Hypothalamus (tissue), 51 donors: ENCODE measurements at places on chromosomes 4 and X.
A peak's percentile ranks its signal among the peaks of the same experiment; 100 is the strongest.

GRCh38 chr4:100076753-100077152 lies 113.5 kb downstream of the DDIT4L start:
- no peak for DNase-seq

DNA sequence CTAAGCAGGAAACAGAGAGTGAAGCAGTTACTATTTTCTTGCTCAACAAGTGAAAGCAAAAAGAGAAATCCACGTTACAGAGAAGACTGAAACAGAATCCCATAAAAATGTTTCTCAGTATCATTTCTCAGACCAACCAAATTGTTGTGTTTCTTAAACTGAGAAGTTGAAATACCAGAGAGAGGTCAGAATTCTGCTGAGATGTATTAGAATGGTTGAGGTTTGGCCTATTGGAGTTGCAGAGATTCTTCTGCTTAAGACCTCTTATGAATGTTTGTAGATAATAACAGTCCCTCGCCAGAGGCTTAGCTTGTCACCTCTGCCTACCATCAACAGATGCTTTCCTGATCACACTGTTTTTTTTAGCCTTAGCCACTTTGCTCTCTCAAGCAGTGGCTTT lies 481.4 kb downstream of the TRIML1 start:
- DNase-seq = no peak

GRCh38 chrX:118231464-118231863 lies 114.4 kb upstream of the WDR44 start:
- no peak for DNase-seq

- no peak for DNase-seq
Measured at GRCh38 chr4:98203332-98204235, 57.6 kb upstream of the RAP1GDS1 start.

- no peak for DNase-seq
Measured at GRCh38 chrX:19019996-19020395, 36.1 kb upstream of the PHKA2 start.

DNA sequence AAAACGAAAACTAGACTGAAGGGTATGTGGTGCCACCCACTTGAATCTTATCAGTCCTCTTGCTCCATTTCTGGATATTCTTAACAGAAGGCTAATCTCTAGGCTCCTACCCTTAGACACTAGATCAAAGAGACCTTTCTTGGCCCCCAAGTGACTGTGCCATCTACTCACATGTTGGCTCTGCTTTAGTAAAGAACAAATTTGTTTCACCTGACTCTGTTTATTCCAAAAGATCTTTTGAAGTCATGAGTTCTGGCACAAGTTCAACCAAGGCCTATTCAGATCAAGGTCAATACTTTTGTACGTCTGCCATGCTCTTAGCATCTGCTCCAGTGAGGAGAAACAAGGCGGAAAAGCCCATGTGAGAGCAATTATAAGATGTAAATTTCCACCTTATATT lies 37.3 kb downstream of the MAGEB17 start:
- DNase-seq = no peak

DNA sequence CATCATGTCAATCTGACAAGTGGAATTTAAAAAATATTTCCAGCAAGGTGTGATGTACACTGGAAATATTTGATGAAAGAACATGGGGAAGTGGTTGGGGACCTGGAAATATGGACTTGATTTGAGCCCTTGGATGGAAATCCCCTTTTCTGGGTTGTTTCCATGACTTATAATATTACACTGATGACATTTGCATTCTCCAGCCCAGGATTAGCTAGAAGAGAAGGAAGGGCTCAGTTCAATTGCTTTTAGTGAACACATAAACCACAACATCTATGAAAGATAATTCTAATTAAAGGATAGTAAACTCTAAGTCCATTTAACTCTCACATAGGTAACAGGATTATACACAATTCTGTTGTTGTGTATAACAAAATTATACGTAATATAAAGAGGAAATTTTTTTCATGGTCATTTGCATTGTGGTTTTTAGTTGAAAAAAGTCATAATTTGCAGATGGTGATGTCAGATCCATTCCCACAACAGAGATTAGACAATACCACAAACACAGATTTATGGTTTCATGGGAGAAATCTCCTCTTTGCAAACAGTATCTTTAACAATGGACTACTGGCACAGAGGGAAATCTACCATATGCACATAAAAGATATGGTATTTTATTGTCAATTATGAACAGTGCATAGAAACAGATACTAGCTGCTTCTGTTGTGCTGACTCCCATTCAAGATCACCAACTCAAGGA lies 126.5 kb downstream of the DKK2 start:
- no peak for DNase-seq

DNA sequence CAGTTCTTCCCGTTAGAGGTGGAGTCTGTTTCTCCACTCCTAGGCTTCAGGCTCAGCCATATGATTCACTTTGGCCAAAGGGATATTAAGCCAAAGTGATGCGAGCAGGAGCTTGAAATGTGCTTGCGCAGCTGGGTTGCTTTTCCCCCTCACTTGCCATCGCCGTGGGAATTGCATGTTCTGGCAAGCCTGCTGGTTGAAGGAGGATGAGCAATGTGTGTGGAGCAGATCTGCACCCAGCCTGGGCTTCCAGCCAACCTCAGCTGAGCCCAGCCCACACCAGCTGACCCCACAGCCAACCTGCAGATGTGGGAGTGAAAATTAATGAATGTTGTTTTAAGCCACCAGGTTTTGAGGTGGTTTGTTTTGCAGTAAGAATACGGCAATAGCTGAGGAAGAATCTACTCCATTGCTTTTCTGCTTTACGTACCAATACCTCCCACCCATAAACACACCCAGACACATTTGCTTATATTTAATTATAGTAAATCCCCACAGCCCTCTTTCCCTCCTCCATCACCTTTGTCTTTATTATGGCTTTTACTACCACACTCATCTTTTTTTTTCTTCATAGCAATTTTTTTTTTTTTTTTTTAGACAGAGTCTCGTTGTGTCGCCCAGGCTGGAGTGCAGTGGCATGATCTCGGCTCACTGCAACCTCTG lies 132.8 kb upstream of the FUNDC1 start:
- DNase-seq = peak; percentile 0

- DNase-seq = no peak
Measured at GRCh38 chr4:3687538-3687937, 78.6 kb upstream of the ADRA2C start.

DNA sequence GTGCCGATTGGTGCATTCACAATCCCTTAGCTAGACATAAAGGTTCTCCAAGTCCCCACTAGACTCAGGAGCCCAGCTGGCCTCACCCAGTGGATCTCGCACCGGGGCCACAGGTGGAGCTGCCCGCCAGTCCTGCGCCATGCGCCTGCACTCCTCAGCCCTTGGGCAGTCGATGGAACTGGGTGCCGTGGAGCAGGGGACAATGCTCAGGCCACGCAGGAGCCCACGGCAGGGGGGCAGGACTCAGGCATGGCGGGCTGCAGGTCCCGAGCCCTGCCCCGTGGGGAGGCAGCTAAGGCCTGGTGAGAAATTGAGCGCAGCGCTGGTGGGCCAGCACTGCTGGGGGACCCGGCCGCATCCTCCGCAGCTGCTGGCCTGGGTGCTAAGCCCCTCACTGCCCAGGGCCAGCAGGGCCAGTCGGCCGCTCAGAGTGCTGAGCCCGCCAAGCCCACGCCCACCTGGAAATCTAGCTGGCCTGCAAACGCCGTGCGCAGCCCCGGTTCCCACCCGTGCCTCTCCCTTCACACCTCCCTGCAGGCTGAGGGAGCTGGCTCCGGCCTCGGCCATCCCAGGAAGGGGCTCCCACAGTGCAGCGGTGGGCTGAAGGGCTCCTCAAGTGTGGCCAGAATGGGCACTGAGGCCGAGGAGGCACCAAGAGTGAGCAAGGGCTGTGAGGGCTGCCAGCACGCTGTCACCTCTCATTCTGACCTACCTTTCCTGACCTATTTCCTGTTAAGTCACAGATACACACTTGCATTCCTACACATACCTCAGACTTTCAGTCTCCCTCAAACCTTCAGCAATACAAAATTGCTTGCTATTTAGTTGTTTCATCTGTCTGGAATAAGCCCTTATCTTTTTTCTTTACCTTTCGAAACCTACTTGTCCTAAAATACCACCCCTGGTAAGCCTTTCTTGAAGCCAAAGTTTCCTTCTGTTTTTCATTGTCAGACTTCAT lies 20.7 kb downstream of the UBE2K start:
- DNase-seq = no peak

DNA sequence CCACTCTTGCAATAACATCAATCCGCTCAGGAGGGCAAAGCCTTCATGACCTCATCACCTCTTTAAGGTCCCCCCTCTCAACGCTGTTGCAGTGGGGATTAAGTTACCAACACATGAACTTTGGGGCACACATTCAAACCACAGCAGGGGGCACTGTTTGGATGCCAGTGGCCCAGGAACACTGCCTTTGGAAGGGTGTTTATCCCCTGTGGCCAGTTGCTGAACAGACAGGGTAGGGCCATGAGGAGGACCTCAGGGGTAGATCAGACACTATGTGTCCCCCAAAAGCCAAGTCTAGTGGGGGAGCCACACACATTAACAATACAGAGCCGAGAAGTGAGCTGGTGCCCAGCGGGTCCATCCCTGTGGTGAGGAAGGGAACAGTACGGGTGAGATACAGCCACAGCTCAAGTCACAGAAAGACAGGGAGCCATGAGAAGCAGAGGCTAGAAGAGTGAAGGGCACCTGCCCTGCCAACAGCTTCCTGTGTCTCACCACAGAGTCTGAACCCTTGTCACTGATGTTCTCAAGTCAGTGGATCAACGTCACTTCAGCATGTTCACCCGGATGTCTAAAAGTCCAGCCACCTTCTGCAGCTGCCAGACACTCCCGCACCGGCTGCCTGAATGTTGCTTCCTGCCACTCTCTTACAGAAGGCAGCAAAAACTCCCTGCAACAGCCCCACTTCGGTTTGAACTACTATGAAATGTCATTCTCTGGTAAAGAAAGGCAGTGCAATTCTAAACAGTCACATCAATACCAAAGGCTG lies 19.9 kb upstream of the MXD4 start:
- DNase-seq = no peak

DNA sequence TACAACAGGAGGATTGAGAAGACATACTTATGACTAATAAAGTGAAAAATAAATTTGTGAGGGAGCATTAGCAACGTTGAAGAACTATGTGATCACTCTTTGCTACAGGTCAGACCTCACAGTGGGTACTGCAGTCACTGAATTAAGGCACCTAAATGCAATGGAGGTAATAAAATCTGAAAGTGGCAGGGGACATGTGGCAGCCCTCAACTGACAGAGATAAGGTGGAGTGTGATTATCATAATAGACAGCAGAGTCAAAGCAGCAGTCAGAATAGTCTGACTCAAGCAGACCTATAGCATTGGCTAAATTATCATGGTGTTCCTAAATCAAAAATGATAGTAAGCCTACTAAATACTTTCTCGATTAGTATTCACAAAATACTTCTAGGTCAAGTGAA lies 1220.5 kb downstream of the PCDH18 start:
- no peak for DNase-seq

- DNase-seq = no peak
Measured at GRCh38 chr4:11111876-11112275, 316.8 kb downstream of the HS3ST1 start.

GRCh38 chr4:107131295-107131694 lies 95.2 kb upstream of the DKK2 start:
- DNase-seq = no peak

DNA sequence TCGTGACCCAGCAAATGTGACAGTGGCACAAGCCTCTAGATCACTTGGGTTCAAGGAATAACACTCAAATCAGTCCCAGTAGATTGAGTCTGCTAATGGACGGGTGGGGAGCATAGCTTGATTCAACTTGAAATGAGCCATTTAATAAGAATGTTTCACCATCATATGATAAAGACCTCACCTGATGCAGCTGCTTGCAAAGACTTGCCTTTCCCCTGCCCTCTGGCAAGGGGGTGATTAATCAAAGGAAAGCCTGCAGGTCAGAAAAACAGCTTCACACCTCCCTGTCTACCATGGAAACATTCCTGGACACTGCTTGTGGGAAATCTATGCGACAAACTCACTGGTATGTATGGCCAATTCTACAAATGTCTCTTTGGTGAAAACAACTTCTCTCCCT lies 54.5 kb downstream of the CD99L2 start:
- DNase-seq = no peak

GRCh38 chr4:101292901-101293300 lies 54.4 kb downstream of the PPP3CA start:
- no peak for DNase-seq

DNA sequence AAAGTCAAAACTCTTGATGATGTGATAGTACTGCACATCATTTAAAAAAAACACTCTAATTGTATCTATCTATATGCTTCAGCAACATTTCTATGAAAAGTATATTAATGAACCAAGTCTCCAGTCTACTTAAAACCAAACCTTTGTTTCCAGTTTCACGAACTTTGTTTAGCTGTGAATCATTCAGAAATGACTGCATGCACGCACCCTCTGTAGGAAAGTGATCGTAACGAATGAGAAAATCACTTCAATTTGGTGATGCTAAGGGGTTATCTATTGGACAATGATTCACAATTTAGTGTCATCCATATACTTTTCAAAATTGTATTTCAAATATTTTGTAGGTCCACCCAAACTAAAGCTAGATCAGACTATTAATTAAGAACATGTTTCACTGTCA lies 157.6 kb downstream of the KLHL13 start:
- DNase-seq = no peak

- no peak for DNase-seq
Measured at GRCh38 chr4:92163348-92163747, 140.4 kb upstream of the GRID2 start.

DNA sequence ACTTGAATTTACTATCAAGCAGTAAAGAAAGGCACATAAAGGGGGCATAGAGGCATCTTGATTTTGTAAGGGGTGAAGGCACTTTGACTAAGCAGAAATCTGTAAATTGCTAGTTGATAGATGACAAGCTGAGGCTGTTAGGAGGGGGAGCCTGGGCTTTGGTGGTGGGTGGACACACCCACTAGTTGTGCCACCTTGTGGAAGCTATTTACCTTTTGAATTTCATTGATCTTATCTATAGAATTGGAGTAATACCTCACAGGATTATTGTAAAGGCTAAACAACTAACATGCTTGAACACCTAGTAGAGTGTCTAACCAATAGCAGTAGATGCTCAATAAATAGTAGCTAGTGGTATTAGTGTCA lies 142.8 kb upstream of the KCNIP4 start:
- no peak for DNase-seq

- no peak for DNase-seq
Measured at GRCh38 chrX:46744009-46744408, 14.9 kb downstream of the SLC9A7 start.
